ENCODE measurements at places on chromosomes 13 and 19.

GRCh38 chr19:46411925-46412649 is 1.3 kb downstream of the CCDC8 start:
- no peak for DNase-seq

GRCh38 chr19:28026636-28027035 is 1186.3 kb downstream of the UQCRFS1 start:
- no peak for DNase-seq

GRCh38 chr19:15124572-15125231 is 17.5 kb downstream of the SYDE1 start:
- no peak for DNase-seq

DNA sequence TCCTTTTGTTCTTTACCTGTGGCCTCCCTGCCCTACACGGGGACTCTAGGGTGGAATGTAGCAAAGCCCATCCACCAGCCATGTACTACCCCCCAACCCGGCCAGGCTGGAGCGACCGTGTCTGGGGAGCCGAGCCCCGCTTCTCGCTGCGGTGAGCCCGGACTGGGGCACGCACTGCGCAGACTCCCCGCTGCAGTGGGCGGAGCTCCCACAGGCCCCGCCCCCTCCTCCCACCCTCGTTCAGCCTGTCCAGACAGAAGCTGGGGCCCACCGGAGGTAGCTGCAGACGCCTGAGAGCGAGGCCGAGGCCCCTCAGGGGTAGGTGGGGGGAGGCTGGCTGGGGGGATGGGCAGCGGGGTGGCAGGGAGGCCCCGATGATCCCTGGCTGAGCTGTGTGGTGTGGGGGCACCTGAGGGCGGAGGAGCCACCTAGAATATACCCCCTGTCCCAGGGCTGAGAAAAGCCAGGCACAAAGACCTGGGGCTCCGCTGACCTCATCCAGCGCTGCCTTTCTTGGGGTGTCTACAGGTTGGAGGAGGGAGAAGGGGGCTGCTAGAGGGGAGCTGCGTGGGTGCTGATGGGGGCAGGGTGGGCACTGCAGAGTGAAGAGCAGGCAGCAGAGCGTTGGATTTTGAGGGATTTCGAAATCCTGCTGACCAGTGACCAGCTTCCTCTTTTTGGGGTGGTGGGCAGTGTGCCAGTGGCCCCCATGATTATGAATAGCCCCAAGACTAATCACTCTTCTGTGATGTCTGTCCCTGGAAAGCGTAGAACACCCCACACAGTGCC is 17.3 kb downstream of the PLD3 start:
- peak; percentile 35 for DNase-seq

- no peak for DNase-seq
Observed at GRCh38 chr13:98189841-98190505, 12.9 kb upstream of the RNF113B start.

All from stimulated activated CD8-positive, alpha-beta memory T cell treated with anti-CD3 and anti-CD28 coated beads, Interleukin-15, amount 100 ng/mL, for 24 hours (primary cell).